ENCODE measurements at places on chromosomes 4 and X.

DNA sequence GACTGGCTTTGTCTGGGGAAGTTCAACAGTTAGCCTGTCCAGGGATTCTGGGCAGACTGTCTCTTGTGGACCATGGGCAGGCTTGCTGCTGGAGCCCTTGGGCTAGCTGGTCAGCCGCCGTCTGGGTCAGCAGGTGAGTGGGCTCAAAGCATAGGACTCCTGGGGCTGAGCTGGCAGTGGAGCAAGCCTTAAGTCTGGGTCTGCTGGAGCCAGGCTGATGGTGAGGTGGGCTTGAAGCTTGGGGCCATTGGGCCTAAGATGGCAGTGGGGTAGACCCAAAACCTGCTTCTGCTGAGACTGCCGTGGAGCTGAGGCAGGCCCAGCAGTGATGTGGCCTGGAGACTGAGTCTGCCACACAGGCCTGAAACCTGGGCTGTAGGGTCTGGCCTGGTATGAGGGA is 645.1 kb downstream of the RAPGEF2 start:
- DNase-seq: no peak

- no peak for DNase-seq
These were observed 123.7 kb downstream of the AFAP1 start for GRCh38 chr4:7815981-7816380.

- no peak for DNase-seq
These were observed 119.5 kb downstream of the REELD1 start for GRCh38 chr4:146333895-146334262.

- DNase-seq: no peak
These were observed 1076.8 kb downstream of the PDHA2 start for GRCh38 chr4:96916711-96917110.

GRCh38 chr4:135739354-135739753 is 1537.8 kb upstream of the PABPC4L start:
- no peak for DNase-seq

GRCh38 chr4:5277079-5277478 is 225.8 kb downstream of the STK32B start:
- DNase-seq: no peak

GRCh38 chr4:89064848-89065247 is 7.9 kb upstream of the FAM13A start:
- DNase-seq: no peak

DNA sequence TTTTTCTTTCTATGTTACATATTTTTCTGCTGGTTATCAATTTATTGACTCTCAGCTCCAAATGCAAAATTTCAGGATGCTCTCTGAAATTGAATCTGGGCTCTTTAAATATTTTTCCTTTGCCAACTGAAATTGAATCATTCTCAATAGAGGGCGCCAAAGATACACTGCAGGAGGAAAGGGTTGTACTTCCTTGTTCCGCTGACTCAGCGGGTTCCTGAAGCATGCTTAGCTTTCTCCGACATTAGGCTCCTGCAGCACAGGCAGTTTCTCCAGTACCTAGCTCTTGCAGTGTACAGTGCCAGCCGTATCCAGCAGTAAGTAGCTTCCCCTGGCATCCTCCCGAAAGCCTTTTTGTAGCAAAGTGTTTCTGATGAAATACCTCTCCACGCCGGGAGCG is 28.8 kb upstream of the CFAP47 start:
- DNase-seq: peak; percentile 69

GRCh38 chr4:15343581-15343980 is 84.3 kb upstream of the C1QTNF7 start:
- no peak for DNase-seq

GRCh38 chr4:133143775-133144430 is 5.2 kb upstream of the PCDH10 start:
- DNase-seq: no peak

DNA sequence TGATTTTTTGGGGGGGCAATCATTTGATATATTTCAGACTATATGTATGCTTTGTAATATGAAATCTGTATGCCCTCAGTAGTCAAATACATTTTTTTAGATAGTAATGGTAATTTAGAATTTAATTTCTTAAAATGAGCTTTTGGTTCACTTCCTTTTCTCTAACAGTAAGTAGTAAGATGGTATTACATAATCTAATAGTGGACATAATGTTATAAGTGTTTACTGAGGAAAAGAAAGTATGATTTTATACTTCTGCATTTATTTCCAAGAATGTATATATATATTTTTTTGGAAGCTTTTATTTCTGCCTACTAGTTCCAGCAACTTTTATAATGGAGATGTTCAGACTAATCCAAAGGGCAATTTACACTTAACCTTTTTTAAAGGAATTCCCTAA is 1450.7 kb upstream of the TENM3 start:
- no peak for DNase-seq

DNA sequence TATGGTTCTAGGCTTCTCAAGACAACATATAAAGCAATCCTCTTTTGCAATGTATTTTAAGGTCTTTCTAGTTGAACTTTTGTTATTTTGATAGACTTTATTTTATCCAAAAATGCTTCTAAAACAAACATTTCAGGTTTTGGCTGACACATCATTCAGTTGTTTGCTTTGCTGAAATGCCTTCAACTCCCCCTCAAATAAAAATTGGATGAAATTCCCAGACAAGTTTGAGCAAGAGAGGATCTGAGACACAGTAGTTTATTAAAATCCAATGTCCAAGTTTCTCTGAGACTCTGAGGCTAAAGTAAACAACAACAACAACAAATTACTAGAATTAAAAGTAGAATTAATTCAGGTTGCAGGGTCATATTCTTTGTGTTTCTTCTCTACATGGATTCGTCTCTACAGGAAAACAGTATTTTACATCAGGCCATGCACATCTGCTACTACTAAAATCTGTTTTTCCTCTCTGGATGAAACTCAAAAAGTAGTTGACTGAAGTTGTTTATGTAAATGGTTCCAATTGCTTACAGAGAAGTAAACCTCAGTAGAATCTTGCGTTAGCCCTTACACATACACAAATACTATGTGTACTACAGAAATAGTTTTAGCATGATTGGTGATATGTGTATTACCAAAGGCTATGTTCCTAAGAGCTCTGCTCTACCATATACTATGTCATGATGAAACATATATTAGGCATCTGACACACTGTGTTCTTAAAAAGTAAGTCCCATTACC is 64.9 kb downstream of the PRSS12 start:
- no peak for DNase-seq

DNA sequence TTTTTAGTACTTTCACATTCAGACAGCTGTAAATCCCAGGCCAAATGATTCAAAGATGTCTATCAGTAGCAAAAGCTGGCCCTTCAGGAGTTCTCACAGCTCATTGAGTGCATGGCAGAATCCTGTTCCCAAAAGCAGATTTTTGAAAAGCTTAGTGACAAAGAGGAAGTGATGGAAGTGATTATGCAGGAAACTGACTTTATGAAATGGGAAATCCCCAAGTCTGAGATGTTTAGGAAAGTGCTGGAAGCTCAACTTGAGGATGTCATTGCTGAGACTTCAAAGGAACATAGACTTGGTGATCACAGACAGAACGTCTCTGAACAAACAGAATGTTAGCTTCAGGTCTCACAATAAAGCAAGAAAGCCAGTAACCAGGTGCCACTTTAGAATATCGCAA is 51.0 kb upstream of the CFAP47 start:
- DNase-seq: no peak

DNA sequence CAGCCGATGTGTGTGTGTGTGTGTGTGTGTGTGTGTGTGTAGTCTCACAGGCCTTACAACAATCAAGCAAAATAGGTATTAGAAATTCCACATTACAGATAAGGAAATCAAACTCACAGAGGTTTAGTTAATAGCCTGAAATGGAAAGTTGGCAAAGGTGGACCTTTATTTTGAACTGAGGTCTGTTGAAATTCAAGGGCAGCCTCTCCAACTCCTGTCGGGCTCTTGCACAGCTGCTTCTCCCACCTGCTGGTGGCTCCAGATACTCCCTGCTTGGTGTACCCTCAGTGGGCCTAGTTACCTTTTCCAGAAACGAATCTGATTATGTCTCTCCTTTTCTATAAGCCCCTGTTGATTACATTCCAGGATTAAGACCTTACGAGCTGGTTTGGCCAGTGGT is 195.9 kb downstream of the MGST2 start:
- no peak for DNase-seq

- no peak for DNase-seq
These were observed 19.4 kb downstream of the GAK start for GRCh38 chr4:912548-913279.

DNA sequence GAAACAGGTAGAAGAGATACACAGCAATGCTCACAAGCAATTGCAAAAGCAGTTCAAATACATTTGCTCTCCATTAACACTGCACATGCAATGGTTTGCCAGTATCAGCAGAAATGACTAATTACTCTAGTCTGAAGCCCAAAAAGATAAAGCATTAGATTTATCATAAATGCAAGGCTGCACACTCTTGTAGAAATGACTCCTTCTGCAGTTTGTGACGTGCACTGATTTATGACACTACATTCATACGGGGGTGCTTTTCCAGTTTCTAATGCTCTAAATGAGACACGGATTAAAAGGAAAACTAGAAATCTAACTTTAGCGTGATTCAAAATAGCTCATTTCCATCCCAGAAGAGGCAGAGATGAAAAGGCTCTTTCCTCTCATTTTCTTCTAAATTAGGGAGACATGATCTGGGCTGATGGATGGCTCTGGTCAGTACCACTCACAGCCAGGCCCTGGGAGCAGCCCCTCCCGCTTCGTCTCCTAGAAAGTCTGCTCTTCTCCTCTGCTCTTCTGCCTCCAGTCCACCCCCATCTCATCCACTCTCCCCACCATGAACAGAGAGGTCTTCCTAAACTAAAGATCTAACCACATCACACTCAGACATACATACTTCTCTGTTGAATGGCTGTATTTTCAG is 33.2 kb downstream of the PPP2R2C start:
- no peak for DNase-seq

GRCh38 chr4:2138846-2139500 is 79.8 kb downstream of the NAT8L start:
- no peak for DNase-seq

- DNase-seq: no peak
These were observed 15.6 kb downstream of the CD38 start for GRCh38 chr4:15793506-15794363.

- DNase-seq: no peak
These were observed 327.9 kb downstream of the FAT4 start for GRCh38 chr4:125642645-125643044.

DNA sequence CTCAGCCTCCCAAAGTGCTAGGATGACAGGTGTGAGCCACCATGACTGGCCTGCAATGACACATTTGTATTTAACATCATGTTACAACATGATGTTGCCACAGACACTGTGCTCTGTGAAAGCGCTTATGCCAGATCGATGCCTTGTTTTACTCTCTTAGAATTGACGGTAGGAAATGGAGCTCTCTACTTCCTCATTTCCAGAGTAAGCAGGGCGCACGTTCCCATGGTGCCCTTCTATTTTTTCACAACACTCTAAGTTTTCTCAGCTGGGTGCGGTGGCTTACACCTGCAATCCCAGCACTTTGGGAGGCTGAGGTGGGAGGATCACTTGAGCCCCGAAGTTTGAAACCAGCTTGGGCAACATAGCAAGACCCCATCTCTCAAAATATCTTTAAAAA is 60.7 kb upstream of the DHRSX start:
- DNase-seq: no peak

GRCh38 chrX:20531667-20532066 is 265.0 kb upstream of the RPS6KA3 start:
- no peak for DNase-seq

GRCh38 chrX:15319075-15319474 is 3.6 kb upstream of the ASB11 start:
- no peak for DNase-seq

Measured in activated CD4-positive, alpha-beta T cell treated with anti-CD3 and anti-CD28 coated beads, Interleukin-2, Interleukin-6, amounts not matched to agents 100 ng/mL and 50 ng/mL, durations not matched to agents 16 hours and 8 hours (primary cell).